ENCODE measurements at places on chromosomes 4 and X. TPM values are rescaled to one million over a fixed set of nuclear protein-coding genes. Genes with fewer than 3 reads are reported as not detected.

DNA sequence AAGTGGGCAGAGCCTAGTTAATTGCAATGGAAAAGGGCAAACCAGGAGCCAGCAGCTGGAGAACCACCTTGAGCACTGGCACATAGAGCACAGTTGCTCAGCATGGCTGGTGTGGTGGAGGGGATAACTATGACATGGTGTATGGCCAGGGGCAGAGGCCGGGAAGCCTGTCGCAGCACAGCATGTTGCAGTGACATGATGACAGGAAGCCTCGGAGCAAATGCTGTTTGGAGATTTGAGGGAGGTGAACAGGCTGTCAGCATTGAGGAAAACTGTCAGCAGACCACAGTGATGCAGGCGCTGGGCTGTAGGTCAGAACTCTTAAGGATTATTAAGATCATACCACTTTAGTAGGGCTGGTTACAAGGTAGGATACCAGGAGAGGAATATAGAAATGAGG lies 228.7 kb downstream of the CBR4 start:
- DNase-seq: no peak

DNA sequence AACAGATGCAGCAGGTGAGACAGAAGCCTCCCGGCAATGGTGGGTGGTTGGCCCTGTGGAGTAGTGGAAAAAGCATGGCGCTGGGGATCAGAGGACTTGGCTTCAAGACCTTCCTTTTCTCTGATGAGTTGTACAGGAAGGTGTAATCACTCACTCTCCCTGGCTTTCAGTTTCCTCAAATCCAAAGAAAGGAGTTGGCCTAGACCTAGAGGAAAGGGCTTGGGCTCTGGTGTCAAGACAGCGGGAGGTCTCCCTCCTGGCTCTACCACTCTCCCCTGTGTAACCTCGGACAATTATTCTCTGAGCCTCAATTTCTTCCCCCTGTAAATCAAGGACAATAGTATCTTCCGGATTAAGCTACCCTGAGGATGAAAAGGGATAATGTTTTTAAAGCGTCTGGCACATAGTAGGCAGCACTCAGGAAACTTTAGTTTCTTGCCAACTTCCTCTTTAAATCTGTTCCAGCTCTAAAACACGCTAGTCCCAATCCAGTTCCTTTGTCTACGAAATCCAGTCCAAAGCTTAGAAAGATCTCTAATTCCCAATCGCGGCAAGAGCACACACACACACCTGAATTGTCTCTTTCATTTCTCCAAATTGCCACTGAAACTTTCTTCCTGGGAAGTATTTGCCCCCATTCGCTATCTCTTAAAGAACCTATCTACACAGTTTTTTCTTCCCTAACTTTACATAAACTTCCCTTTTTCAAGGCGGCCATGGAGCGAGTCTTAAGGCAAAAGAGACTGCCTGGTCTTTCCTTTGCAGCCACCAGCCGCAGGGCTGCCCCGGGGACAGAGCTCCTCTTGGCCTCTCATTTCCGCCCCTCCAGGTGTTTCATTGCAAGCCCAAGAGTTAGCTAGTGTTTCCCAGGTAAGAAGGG lies 29.9 kb upstream of the GPC4 start:
- DNase-seq: no peak

DNA sequence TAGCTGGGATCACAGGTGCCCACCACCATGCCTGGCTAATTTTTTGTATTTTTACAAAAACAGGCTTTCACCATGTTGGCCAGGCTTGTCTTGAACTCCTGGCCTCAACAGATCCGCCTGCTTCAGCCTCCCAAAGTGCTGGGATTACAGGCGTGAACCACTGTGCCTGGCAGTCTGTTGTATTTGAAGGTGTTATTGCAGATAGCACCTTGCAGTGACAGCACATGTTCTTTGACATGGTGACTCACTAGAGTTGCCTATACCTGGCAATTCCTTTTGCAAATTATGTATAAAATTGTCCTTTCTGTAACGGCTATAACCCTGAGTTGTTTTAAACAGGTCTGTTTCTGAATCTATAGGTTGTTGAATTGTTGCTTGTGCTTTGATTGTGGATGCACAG lies 7.9 kb downstream of the OGT start:
- DNase-seq: no peak

The FRMD7 gene
- 0.13 TPM for total RNA-seq

- DNase-seq: no peak
These were observed 94.2 kb upstream of the PPP2R3B start for GRCh38 chrX:480861-481417.

DNA sequence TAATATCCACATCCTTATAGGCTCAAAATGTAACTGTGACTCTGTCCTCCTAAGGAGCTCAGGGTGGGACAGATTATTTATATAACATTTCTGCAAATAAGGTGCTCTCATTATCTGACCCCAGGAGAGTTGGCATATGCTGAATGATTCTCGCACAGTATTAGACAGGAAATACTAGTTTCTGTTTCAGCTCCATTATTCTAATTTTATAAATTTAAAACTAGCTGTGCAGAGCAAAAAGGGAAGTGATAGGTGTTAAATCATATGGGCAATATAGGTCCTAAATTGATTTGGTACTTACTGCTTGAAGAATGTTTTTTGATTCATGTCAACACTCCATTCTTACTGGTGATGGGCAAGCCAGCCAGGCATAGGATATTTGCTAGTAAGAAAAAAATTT lies 141.5 kb downstream of the GLRA2 start:
- DNase-seq: no peak

GRCh38 chr4:17165286-17165685 lies 266.8 kb upstream of the LDB2 start:
- no peak for DNase-seq

The ZBTB33 gene
- total RNA-seq: 7.8 TPM

DNA sequence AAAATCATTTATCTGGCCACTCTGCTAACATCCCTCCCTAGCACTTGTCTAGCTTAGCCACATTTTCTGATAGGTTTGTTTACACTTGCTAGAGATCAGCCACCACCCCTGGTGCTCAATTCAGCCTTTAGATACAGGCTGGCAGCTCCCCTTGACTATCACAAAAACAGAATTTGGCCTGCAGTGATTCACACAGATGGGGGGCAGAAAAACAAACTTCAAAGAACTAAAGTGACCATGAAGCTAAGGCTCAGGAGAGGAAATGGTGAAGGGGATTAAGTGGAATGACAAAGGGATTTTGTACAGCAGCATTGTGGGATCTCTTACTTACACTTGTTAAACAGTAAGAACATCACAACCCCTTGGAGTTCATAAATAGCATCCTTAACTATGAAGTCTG lies 1718.0 kb upstream of the PCDH7 start:
- DNase-seq: no peak

The TMEM164 gene
- total RNA-seq: 27.0 TPM

The EVC gene
- total RNA-seq: 1.5 TPM

DNA sequence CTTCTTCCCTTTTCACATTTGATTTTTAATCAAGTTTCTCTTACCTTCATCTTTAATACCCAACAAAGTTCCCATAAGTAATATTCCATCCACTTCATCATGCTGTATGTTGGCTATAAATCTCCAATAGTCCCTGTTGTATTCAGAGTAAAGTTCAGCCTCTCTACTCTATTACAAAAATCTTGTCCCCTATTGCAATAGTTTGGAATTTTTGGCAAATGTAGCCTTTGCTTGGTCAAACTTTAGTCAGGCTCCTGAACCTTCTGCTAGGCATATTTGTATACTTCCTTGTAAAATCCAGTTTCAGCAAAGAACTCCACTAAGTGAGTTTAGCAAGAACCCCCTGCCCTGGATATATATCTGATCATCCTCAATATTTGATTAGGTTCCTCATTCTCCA lies 54.0 kb upstream of the PACRGL start:
- DNase-seq: no peak

Measured in psoas muscle (tissue), 8 donors.